ENCODE measurements at places on chromosomes 3 and 15. TPM values are rescaled to one million over a fixed set of nuclear protein-coding genes. Genes with fewer than 3 reads are reported as not detected.

The APOD gene
- 547 TPM for total RNA-seq

GRCh38 chr3:94887065-94887464 is 824.2 kb downstream of the NSUN3 start:
- no peak for DNase-seq

DNA sequence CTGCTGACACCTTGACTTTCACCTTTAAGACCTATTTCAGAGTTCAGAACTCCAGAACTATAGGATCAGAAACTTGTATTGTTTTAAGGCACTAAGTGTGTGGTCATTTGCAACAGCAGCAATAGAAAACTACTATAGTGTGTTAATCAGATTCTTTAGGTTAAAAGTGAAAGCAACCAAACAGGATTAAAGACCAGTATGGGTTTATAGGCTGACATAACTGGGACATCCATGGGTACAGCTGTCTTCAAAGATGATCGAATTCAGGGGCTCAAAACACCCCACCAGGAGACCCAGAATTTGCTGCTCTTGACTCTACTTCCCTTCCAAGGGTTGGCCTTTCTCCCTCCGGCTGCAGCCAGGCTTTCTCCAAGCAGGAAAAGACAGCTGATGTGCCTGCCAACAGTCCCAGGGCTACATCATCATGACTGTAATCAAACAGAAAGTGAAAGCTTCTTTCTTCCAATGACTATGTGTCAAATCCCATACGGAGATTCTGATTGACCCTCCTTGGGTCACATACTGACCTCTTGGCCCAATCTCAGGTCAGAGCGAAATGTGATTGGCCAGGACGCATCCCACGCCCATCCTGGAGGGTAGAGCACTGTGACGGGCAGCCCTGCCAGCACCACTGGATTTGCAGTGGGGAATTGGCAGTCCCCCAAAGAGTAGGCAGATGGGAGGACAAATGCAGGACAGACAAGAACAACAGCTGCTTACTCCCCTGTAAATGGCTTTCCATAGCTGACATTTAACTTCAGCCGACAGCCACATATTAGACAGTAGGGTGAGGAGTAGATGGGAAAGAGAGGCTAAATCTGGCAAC is 51.4 kb upstream of the RNF7 start:
- no peak for DNase-seq

- DNase-seq: no peak
These were observed 437.8 kb upstream of the BCHE start for GRCh38 chr3:166275024-166275390.

DNA sequence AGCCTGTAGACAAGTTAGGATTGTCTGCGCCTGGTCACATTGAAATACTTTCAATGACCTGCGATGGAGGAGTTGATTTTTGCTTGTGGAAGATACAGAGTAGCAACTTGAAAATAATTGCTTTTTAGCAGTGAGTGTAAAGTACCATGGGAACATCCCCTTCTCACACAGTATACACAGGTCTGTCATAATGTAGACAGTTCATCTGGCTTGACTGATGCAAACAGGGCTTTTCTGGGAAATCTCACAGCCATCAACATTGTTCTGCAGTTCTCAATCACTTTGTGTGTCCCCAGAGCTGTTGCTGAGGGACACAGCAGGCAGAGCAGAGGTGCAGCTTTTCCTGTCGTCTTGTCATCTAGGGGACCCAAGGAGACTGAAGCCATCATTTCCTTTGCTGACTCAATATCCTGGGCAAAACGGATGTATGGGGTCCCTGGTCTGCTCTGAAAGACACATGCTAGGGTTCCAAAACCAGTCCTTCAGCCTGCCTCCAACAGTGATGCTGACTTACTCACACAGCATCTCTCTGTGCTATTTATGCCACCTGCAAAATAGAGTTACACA is 5.3 kb upstream of the REC114 start:
- no peak for DNase-seq

DNA sequence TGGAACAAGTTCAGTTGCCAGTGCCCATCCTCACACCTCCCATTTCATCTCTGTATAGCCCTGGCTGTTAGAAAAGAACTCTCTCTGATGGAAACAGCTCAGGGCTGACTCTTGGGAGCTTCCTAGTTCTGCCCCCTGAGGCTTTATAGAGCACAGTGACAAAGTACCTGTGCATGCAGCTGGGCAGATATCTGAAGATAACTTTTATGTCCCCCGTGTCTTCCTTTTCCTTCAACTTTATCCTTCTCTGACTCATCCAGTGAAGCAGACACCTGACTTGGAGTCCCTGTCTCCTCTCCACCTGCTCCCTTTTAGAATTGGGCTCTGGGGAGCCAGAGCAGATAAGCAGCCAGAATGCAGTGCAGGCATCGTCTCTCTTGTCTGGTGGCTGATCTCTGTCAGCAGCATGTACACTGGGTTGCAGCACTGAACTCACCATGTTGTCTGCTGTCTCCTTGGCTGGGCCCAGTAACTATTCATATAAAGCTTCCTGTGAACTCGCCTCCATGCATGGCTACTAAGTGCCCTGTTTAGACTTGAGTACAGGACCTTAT is 53.9 kb upstream of the PLXNA1 start:
- no peak for DNase-seq
